ENCODE measurements at places on chromosomes 16 and 17.

GRCh38 chr16:3118846-3119245 lies 6.5 kb downstream of the ZNF205 start:
- no peak for DNase-seq

GRCh38 chr17:72150632-72151460 lies 30.0 kb downstream of the SOX9 start:
- DNase-seq, result no peak

DNA sequence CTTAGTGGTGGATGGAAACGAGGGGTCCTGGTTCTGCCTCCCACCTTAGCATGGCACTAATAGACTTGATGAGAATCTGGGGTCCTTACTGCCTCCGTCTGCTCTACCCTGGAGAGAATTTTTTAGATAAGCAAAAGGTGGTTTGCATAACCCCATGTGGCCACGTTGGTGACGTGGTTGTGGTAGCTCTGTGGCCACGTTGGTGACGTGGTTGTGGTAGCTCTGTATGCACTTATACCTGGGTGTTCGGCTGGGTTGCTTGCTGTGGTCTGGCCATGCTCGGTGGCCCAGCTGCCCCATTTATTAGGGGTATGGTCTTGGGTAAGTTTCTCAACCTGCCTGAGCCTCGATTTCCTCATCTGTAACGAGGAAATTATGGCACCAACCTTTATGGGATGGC lies 13.0 kb downstream of the SPIRE2 start:
- no peak for DNase-seq

- no peak for DNase-seq
Measured at GRCh38 chr16:67163999-67164558, 466 bp upstream of the HSF4 start.

DNA sequence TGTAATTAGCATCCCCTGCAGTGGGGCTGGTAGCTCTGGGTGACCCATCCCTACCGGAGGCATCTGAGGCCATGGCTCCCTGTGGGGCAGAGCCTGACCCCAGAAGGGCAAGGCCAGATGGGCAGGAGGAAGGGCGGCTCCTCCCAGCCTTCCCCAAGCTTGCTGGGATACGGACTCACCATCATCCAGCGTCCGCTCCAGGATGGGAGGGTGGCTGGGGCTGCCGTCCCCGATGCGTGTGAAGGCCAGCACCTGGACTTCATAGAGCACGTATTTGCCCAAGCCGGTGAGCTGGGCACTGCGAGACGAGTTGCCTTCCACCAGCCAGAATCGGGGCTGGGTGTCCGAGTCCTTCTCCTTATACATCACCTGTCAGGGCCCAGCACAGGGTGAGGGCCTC lies 81.6 kb upstream of the CDC42EP4 start:
- no peak for DNase-seq

- no peak for DNase-seq
Measured at GRCh38 chr16:89764711-89765201, 43.4 kb downstream of the ZNF276 start.

GRCh38 chr17:1907216-1907631 lies 77.4 kb downstream of the RPA1 start:
- DNase-seq, result no peak

DNA sequence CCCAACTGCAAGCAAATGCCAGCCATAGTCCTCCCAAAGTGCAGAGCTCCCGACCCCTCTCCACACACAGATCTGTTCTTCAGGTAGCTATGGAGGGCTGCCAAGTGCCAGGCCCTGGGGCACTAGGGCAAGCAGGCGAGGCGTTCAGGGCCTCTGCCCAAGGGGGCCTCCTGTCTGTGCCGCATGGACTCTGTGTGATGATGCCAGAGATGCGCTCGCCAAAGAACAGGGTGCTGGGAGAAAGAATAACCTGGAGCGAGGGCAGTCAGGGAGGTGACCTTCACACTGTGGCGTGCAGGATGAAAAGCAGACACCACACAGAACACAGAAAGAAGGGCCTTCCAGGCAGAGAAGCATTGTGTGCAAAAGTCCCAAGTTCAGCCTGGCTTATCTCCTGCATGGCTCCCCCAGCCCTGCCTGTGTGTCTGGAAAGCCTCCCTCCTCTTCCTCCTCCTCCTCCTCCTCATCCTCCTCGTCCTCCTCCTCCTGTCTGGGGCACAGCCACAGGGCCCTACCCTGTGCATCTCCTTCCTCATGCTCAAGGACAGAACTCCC lies 44.2 kb downstream of the PEMT start:
- DNase-seq, result no peak

DNA sequence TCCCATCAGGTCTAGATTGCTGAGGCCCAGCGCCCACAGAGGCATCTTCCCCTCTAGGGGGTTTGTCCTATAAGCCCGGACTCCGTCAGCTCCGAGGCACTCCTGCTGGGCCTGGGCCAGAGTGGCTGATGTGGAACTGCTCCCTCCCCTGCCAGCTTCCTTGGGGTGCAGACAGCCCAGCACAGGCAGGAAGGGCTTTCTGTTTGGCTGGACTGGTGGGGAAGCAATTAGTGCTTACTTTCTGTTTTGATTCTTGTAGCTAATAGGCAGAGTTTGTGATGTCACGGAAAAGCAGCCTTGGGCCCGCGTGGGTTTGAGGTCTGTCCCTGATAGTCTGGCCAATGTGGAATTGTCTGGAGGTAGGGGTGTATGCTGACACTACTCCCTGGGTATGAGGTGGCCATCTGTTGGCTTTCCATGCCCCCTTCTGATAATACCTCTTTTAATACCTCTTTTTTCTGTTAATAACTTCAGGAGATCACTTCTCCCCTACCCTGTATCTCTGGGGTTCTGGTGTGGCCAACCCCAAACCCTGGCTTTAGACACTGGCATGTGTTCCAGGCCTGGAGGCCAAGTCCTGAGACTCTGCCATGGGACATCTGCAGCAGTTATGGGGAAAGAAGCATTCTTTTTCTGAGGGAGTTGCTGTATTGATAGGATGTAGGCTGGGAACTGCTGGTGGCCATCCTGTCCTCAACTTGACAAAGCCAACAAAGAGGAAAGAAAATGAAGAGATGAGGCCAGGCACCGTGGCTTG lies 190.9 kb downstream of the RAB11FIP4 start:
- no peak for DNase-seq

DNA sequence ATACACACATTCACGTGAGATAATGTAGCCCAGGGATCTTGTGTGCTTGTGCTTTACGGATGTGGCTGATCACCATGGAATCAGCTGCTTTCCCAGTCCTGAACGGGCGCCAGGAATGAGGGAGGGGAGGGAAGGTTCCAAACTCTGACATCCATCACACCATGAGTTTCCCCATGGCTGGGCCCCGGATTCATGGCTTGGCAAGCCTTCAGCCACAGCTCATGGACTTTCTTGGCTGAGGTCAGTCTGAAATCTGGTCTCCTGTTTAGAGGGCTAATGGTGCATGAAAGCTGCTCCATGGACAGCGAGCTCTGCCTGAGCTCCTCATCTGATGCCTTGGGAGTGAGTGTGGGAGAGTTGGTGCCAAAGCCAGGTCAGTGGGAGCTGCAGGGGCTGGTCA lies 767.6 kb upstream of the EEF2KMT start:
- DNase-seq, result no peak

DNA sequence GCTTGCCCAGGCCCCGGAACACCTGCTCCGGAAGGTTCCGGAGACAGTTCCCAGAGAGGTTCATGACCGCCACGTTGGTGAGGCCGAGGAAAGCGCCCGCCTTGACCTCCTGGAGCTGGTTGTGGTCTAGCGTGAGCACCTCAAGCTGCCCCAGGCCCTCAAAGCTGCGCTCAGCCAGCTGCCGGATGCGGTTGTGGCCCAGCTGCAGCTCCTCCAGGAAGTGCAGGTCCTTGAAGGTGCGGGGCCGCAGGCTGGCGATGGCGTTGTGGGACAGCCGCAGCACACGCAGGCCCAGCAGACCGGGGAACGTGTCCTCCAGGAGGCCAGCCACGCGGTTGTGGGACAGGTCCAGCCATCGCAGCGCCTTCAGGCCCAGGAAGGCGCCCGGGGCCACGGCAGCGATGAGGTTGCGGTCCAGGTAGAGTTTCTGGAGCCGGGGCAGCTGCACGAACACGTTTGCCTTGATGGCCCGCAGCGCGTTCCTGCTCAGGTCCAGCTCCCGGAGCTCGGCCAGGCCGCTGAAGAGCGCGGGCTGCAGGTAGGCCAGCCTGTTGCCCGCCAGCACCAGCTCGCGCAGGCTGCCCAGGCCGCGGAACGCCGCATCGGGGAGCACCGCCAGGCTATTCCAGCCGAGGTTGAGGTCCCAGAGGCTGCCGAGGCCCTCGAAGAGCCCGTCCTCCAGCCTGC lies 2.1 kb downstream of the IGFALS start:
- no peak for DNase-seq

- no peak for DNase-seq
Measured at GRCh38 chr17:48928876-48929811, 15.5 kb downstream of the SNF8 start.

GRCh38 chr16:30136971-30137605 lies 14.1 kb upstream of the MAPK3 start:
- no peak for DNase-seq

- no peak for DNase-seq
Measured at GRCh38 chr17:64095144-64095882, 34.6 kb downstream of the ERN1 start.

GRCh38 chr16:11107780-11108465 lies 148.1 kb downstream of the SOCS1 start:
- DNase-seq, result no peak

GRCh38 chr17:66348584-66349165 lies 46.3 kb downstream of the PRKCA start:
- peak; percentile 40 for DNase-seq

GRCh38 chr17:82939621-82940135 lies 99.9 kb upstream of the ZNF750 start:
- no peak for DNase-seq

DNA sequence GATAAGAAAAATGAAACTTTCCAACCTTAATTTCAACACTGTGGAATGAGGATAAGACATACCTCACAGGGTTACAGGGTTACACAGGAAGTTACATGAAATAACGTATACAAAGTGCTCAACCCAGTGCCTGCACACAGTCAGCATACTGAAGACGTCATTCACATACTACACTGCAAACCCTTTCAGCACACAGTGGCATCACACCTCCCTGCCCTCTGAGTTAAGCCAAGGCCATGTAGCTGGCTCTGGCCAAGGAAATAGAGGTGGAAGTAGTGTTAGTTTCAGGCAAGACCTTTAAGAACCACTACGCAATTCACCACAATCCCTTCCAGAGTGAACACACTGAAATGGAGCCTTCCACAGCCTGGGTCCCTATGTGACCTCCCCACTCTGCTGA lies 46.6 kb upstream of the GSG1L start:
- no peak for DNase-seq

DNA sequence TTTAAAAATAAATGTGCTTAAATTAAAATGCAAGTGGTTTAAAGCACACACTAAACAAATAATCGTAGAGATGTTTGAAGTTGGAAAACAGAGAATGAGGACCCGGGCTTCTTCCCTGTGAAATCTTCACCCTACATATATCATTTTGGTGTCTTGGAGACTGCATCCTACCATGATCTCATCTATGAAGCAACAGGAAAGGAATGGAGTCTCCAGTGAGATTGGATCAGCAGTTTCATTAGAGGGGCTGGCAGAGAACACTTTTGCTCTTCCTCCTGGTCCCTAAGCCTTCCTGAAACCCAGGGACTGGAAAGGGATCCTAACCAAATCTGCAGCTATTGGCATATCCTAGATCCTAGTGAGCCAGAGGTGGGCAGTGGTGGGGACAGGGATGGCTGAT lies 85.0 kb downstream of the GRIN2A start:
- DNase-seq, result no peak

Data from AG09309 (cell line).